GM04503 (cell line): ENCODE measurements at places on chromosomes 1 and 21.

DNA sequence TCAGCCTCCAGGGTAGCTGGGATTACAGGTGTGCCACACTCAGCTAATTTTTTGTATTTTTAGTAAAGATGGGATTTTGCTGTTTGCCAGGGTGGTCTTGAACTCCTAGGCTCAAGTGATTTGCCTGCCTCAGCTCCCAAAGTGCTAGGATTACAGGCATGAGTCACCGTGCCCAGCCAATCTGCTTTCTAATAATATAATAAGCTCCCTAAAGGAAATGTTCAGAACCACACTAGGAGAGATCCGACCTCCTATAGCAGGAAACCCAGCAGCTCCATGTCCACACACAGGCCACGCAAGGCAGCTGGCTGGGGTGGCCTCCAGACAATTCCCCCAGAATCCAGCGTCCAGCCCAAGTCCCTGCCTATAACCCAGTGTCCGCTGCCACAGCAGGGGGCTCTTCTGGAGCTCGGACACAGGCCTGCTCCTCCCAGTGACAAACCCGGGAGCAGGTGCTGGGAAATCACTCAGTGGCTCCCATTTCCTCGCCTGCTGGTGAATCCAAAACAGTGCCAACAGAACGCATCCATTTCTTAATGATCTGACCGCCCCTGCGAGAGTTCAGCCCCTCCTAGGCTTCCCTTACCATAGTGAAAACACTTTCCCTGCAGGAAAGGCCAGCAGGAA is 7.5 kb downstream of the RIPK4 start:
- DNase-seq: no peak

DNA sequence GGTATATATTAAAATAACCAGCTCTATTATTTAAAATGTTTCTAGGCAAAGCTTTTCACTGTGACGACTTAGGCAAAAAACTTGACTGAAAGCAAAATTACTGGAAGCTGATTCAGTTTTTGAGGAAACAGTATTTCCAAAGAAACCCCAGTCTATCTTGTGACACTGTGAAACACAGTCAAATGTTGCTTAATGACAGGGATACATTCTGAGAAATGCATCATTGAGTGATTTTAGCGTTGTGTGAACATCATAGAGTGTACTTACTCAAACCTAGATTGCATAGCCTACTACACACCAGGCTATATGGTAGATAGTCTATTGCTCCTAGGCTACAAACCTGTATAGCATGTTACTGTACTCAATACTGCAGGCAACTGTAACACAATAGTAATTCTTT is 116.9 kb upstream of the KCNK1 start:
- DNase-seq: no peak

DNA sequence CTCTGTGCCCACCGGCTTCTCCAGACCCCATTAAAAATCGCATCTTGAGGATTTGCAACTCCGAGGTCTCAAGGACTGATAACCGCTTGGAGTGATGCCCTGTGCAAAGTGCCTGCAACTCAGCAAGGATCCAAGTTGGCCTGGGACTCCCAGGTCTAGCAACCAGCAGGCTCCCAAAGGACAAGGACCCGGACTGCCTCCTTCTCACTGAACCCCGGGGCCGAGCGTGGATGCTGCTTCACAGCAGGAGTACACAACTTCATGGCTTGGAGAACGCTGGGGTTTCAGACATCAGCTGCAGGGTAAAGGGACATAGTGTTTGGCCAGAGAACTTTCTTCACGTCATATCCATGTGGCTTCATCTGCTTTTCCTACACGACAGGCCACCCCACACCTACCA is 65.2 kb downstream of the ATP5PO start:
- no peak for DNase-seq

DNA sequence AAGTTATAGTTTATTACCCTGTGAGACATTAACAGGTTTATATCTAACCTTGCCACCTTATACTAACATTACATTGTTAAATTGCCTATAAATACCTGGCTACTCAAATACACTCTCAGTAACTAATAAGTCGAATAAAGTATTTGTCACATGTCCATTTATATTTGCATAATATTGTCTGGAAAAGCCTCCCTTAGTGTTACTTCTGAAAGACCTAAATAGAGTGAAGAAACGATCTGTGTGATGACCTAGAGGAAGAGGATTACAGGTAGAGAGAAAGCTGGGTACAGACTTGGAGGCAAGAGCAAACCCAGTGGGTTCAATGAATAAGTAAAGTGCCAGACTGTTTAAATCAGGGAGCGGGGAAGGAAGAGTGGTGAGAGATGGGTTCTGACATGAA is 2.7 kb upstream of the CACYBP start:
- no peak for DNase-seq

- DNase-seq: no peak
These were observed 5.1 kb downstream of the PMF1 start for GRCh38 chr1:156217871-156218270.

DNA sequence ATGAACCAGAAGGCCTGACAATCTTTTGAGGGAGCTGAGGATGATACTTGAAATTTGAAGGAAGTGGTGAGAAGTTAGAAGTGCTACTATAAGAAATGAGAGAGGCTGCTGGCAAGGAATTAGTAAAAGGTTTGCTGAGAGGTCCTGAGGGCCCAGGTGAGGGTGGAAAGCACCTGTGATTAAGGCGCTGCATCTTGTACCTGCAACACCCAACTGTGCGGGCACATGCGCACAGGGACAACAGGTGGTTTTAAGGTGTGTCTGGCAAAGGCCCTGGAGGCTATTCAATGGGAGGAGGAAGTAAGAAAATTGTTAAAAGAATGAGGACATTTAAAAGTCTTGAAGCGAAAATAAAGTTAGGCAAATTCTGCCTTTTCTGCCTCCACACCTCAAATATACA is 349.3 kb downstream of the RGS7 start:
- no peak for DNase-seq

DNA sequence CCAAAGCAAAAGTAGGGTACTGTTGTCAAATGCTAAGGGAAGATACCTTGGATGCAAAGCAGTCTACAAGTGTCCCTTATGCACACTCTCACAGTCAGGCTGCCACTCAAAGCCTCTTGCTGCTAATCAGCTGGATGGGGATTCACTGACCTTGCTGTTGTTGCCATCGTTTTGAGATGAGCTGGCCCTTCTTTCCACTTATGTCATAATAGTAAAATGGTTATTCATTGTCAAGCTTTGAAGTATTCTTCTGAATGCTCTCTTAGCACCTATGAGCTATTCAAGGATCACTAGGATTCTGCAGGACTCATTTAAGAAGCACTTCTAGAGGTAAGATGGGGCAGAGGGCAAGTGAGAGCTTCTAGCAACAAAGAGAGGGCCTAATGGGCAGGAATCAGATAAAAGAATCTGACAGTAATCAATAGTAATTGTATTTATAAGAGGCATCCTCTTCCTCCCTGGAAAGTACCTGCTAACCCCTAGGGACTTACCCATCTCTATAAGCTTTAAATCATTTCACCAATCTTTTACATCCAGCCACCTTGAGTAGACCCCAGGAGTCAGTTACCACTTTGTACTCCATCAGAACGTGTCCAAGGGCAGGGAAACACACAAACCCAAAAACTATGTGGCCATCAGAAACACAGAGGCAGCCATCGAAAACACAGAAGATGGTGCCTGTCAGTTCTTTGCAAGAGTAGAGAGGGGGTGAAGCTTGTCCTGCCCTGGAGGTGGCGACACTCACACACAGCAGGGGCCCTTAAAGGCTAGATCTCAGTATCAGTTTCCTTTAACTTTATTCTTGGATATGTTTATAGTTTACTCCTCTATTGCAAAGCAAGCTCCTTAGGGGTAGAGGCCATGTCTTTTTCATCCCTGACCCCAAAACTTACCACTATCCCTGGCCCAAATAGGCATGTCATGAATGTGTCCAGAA is 103.7 kb upstream of the NFIA start:
- DNase-seq: no peak

- no peak for DNase-seq
These were observed 25.8 kb upstream of the KCNE1 start for GRCh38 chr21:34537838-34538237.
